ENCODE measurements at places on chromosomes 3 and 15.

- no peak for DNase-seq
Observed at GRCh38 chr15:68822818-68823217, 2.1 kb upstream of the ANP32A start.

DNA sequence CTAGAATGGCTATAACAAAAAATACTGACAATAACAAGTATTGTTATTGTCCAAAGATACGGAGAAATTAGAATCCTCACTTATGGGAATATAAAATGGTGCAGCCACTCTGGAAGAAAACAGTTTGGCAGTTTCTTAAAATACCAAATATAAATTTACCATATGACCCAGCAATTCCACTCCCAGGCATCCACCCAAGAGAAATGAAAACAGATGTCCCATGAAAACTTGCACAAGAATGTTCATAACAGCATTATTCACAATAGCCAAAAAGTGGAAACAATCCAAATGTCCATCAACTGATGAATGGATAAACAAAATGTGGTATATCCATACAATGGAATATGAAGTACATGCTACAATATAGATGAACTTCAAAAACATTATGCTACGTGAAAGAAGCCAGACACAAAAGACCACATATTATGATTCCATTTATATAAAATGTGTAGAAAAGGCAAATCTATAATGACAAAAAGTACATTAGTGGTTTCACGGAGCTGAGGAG lies 9.4 kb downstream of the AAGAB start:
- no peak for DNase-seq

- no peak for DNase-seq
Observed at GRCh38 chr3:78481050-78481449, 1286.7 kb downstream of the ROBO1 start.

DNA sequence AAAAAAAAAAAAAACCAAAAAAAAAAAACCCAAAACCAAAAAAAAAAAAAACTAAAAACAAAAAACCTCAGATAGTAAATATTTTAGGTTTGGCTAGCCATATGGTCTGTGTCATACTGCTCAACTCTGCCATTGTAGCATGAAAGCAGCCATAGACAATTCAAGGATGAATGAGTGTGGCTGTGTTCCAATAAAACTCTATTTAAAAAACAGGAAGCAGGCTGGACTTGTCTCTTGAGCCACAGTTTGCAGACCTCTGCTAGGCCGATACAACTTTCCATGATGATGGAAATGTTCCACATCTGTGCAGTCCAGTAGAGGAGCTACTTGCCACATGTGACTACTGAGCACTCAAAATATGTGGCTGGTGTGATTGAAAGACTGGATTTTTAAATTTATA lies 11.1 kb downstream of the EFCAB12 start:
- peak; percentile 30 for DNase-seq

Data from left forelimb (tissue), 1 donor.